ENCODE measurements at places on chromosomes 5 and 9. TPM values are rescaled to one million over a fixed set of nuclear protein-coding genes. Genes with fewer than 3 reads are reported as not detected.

CDC25C gene
- not detected for total RNA-seq

GRCh38 chr5:142358121-142358520 is 33.3 kb upstream of the SPRY4 start:
- H3K27me3 ChIP-seq: no peaks in the 10 kb centered on the region
- no peak overlapping the region for H3K4me3 ChIP-seq
- H3K27ac ChIP-seq: peak overlapping the region; percentile 97
- no peak for DNase-seq
- no peaks in the 10 kb centered on the region for H3K4me1 ChIP-seq

PCSK5 gene
- 19.0 TPM for total RNA-seq

DNA sequence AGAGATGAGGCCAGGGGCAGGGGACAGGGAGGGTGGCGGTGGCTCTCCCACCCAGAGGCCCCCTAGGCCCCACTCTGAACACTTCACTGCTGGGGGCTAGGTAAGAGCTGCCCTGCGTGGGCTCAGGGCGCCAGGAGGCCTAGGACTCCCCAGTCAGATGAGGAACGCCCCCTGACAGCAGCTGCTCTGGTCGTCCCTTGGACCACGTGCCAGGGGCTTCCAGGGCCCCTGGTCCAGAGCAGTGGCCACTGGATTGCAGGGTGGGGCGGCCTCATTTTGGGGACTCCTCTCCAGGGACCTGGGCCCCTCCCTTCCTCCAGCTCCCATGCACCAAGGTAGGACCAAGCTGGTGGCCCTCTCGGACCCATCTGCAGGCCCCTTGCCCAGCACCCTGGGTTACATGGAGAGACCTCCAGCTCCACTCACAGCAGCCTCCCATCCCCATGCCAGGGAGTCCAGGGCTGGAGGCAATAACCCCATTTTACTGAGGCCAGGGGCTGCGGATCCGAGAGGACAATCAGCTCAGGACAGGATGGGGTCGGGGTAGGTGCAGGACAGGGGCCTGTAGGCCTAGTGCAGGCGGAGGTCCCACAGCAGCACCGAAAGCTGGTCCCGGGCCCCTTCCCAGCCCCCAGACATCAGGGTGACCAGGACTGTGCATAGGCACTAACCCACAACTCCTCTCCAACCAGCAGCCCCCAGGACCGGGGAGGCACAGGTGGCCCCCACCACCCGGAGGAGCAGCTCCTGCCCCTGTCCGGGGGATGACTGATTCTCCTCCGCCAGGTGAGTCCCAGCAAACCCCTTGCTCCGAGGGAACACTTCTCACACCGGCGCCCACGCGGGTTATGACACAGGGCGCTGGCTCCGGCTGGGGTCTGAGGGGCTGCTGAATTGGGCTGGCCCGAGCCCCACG is 1.5 kb downstream of the EGFL7 start:
- no peaks in the 10 kb centered on the region for H3K27me3 ChIP-seq
- peaks cover 4% of the 10 kb centered on the region for H3K4me1 ChIP-seq
- H3K36me3 ChIP-seq: no peaks in the 10 kb centered on the region
- no peak for DNase-seq
- H3K27ac ChIP-seq: peak overlapping the region; percentile 25

- H3K27ac ChIP-seq: no peak overlapping the region
- no peaks in the 10 kb centered on the region for H3K4me1 ChIP-seq
- no peaks in the 10 kb centered on the region for H3K36me3 ChIP-seq
- H3K27me3 ChIP-seq: no peaks in the 10 kb centered on the region
- no peak overlapping the region for H3K4me3 ChIP-seq
Observed at GRCh38 chr5:169688106-169688505, 51.0 kb downstream of the DOCK2 start.

DNA sequence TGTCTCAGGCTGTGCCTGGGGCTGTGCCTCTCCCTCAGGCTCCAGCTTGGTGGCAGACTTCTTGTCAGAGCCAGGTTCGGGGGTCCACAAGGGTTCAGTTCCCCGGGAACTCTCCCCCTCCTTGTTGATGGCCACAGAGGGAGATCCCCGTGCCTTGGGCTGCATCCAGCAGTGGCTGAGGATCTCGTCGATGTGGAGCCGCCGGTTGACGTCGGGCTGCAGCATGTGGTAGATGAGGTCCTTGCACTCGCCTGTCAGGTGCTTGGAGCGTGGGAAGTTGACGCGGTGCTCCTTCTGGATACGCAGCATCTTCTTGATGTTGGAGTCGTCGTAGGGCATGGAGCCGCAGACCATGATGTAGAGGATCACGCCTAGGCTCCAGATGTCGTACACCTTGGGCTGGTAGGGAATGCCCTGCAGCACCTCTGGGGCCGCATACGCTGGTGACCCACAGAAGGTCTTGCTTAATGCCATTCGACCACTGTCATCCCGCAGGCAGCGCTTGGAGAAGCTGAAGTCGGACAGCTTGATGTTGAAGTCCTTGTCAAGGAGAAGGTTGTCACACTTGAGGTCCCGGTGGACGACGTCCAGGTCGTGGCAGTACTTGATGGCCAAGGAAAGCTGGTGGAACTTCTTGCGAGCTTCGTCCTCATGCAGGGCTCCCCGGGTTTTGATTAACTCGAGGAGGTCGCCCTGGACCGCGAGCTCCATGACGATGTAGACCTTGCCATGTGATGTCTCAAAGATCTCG is 752 bp downstream of the TSSK1B start:
- H3K36me3 ChIP-seq: no peaks in the 10 kb centered on the region
- H3K27me3 ChIP-seq: no peaks in the 10 kb centered on the region
- DNase-seq: no peak

FGF10 gene
- 13.9 TPM for total RNA-seq

DNA sequence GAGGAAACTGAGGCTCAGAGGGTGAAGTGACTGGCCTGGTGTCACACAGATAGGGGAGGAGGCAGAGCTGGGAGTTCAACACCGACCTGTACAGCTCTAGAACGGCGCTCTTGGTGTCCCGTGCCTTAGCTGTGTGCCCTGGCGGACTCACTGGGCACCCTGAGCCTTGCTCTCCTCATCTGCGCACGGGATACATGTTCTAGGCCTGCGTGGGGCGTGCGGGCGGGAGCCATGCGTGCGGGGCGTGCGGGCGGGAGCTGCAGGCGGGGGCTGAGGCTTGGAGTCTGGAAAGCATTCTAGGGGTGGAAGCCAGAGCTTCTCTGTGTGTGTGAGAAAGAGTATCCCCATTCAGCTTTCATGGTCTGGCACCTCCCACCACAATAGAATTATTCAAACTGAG is 165.3 kb downstream of the GAPVD1 start:
- H3K4me3 ChIP-seq: no peak overlapping the region
- H3K36me3 ChIP-seq: no peaks in the 10 kb centered on the region
- DNase-seq: no peak
- no peaks in the 10 kb centered on the region for H3K4me1 ChIP-seq

GRCh38 chr9:91758491-91758981 is 191.5 kb downstream of the ROR2 start:
- DNase-seq: no peak
- no peaks in the 10 kb centered on the region for H3K4me1 ChIP-seq
- peak overlapping the region; percentile 25 for H3K27ac ChIP-seq
- H3K27me3 ChIP-seq: no peaks in the 10 kb centered on the region
- H3K4me3 ChIP-seq: no peak overlapping the region

NR5A1 gene
- total RNA-seq: not detected

SLC1A1 gene
- total RNA-seq: 7.3 TPM

DNA sequence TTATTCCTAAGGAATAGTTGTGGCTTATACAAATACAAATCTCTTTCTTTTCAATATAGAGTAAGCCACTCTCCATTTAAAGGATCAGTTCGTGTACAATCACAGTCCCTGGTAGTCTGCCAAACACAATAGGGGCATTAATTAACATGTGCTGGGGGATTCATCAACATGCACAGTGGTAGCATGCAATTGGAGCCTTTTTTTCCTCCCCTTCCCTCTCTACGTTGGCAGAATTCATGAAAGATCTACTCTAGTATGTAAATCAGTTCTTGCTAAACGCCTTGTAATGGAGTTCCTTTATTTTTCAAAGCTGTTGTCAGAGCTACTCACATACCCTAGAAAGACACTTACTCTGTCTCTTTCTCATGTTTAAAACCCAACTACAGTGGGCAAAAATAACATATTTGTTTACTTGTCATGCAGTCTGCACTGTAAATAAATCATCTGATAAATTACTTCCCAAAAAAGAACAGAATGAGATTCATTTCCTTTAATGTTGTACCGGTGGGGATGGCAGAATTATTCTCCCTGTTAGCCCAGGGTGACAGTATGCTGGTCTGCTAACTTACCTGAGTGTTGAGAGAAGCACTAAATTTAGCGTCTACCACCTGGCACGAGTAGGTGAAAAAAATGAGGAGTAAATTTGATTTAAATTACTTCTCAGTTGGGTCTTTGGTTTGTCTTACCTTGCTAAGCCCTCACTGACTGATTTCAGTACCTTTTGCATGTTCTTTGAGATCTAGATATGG is 341.5 kb upstream of the CCNH start:
- no peak overlapping the region for H3K4me3 ChIP-seq
- no peak for DNase-seq
- H3K4me1 ChIP-seq: no peaks in the 10 kb centered on the region

- DNase-seq: no peak
- H3K27ac ChIP-seq: no peak overlapping the region
- H3K36me3 ChIP-seq: no peaks in the 10 kb centered on the region
- H3K27me3 ChIP-seq: no peaks in the 10 kb centered on the region
Observed at GRCh38 chr9:69593301-69593700, 78.9 kb downstream of the APBA1 start.

DNA sequence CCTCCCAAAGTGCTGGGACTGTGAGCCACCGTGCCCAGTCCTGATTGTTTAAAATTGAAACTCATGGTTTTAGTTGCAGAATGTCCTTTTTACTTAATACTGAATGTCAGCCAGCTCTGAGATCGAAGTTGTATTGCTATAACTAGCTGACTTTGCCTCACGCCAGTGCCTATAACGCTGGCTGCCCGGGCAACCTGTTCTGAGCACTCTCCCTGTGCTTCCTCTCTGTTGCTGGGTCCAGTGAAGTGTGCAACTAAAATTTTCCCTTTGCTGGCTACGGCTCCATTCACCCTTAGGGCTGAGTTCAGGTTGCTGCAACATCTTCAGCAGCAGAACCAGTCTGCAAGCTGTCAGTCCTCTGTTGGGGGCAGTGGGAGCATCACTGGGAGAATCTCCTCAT is 65.9 kb downstream of the GLDC start:
- H3K36me3 ChIP-seq: no peaks in the 10 kb centered on the region
- no peaks in the 10 kb centered on the region for H3K27me3 ChIP-seq
- no peaks in the 10 kb centered on the region for H3K4me1 ChIP-seq
- no peak for DNase-seq
- no peak overlapping the region for H3K27ac ChIP-seq

DNA sequence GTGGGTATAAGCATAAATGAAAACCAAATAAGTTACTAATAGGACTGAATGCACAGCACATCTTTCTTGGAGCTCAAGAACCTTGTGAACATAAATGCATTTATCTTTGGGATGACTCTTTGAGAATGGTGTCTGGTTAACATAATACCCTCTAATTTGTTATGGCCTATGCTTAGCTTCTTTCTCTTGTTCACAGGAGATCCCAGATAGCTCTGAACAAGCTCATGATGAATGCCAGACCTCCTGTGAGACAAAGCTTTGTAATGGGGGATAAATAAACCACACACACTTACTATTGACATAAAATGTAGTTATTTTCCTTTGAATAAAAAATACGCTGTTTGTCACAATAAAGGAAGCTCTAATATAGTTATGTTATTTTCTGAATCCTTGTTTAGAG is 111.5 kb downstream of the PSAT1 start:
- H3K27ac ChIP-seq: no peak overlapping the region
- no peak for DNase-seq
- no peaks in the 10 kb centered on the region for H3K4me1 ChIP-seq
- no peaks in the 10 kb centered on the region for H3K27me3 ChIP-seq

DNA sequence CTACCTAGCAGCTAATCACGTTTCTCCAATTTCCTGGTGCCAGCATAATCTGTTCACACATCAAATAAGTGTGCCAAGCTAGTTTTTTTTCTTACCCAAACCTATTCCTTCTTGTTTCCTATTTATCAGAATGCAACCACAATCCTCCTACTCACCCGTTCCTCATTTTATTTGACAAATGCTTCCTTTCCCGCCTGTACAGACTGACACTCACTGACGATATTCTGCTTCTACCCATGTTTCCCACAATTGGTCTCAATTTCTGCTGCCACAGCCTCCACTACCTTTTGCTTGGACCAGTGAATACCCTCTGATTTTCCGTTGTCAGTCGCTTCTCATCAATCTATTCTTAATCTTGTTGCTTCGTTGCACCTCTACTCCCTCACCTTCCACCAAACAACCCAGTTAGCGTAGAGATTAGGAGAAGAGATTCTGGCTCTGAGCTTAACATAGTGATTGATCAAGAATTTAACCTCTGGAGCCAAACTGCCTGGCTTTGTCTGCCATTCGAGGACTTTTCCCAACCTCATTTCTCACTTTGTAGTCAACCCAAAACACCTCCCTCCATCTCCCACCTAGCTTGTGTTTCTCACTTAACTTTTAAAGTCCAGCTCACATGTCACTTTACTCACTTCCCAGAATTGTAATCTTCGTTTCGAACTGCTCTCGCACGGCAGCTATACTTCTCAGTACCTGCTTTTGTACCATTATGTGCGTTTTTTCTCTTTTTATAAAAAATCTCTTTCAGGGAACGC is 729 bp upstream of the TMEM38B start:
- no peak for DNase-seq
- no peak overlapping the region for H3K27ac ChIP-seq
- H3K4me1 ChIP-seq: no peaks in the 10 kb centered on the region
- no peaks in the 10 kb centered on the region for H3K36me3 ChIP-seq
- H3K27me3 ChIP-seq: no peaks in the 10 kb centered on the region
- peak overlapping the region; percentile 75 for H3K4me3 ChIP-seq

ECSCR gene
- total RNA-seq: 6.6 TPM

DNA sequence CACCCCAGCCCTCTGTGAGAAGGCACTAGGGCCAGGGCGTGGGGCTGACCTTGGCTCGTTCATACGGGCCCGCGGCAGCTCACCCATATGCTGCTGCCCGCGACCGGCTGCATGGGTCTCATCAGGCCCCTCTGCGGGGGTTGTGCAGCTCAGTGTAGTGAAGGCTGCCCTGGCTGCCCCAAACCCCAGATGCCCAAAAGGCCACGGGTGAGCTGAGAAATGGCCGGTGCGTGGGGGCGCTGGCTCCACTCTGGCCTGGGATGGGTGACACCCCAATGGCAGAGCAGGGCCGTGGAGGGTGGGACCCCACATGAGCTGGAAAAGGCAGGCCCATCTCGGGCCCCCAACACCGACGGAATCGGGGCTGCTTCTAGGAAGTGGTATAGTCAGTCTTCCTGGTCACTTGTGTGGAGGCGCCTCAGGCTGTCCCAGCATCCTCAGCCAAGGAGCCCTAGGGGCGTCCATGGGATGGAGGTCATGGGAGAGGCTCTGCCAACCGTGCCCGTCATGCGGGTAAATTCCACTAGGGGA is 19.4 kb upstream of the LRRC14B start:
- no peaks in the 10 kb centered on the region for H3K4me1 ChIP-seq
- no peak overlapping the region for H3K27ac ChIP-seq
- H3K36me3 ChIP-seq: no peaks in the 10 kb centered on the region
- H3K27me3 ChIP-seq: no peaks in the 10 kb centered on the region
- H3K4me3 ChIP-seq: no peak overlapping the region

- peak overlapping the region; percentile 24 for H3K4me3 ChIP-seq
- no peaks in the 10 kb centered on the region for H3K36me3 ChIP-seq
- no peak for DNase-seq
- no peak overlapping the region for H3K27ac ChIP-seq
Observed at GRCh38 chr5:27403243-27403882, 365.0 kb upstream of the CDH9 start.

- no peak for DNase-seq
- no peak overlapping the region for H3K4me3 ChIP-seq
- no peaks in the 10 kb centered on the region for H3K4me1 ChIP-seq
Observed at GRCh38 chr5:15493501-15493900, 6.5 kb upstream of the FBXL7 start.

OTP gene
- total RNA-seq: not detected

PCDH1 gene
- total RNA-seq: 65.9 TPM

Measured in breast epithelium (tissue), 4 donors.